ENCODE measurements at places on chromosomes 6 and 20.

DNA sequence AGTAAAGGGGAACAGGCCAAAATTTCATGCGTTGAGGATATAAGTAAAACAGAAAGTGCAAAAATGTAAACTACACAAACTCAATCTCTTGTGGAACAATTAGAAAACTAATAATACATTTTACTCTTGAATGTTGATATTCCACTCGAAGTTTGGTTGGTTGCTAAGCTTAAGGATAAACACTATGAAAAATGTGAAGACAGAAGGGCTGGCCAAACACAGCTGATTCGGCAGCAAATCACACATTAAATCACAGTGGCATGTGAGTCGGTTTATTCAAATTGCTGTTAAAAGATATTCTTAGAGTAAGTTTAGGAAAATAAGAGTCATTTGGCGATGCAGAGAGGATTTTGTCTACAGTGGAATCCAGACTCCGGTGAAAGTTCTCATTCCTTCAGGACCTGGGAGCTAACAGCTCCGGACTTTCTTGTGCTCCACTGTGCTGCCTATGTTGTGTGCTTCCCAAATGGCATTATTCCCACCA, 1.4 kb upstream of the EPM2A start:
- no peak for DNase-seq

GRCh38 chr6:32184084-32184640, at the start of gene AGER:
Gene AGER (minus strand): TSS chr6:32184253. CDS start chr6:32184222, 31 bp downstream.
- DNase-seq: no peak

- no peak for DNase-seq
Observed at GRCh38 chr20:46089167-46089416, 670 bp downstream of the NCOA5 start.

DNA sequence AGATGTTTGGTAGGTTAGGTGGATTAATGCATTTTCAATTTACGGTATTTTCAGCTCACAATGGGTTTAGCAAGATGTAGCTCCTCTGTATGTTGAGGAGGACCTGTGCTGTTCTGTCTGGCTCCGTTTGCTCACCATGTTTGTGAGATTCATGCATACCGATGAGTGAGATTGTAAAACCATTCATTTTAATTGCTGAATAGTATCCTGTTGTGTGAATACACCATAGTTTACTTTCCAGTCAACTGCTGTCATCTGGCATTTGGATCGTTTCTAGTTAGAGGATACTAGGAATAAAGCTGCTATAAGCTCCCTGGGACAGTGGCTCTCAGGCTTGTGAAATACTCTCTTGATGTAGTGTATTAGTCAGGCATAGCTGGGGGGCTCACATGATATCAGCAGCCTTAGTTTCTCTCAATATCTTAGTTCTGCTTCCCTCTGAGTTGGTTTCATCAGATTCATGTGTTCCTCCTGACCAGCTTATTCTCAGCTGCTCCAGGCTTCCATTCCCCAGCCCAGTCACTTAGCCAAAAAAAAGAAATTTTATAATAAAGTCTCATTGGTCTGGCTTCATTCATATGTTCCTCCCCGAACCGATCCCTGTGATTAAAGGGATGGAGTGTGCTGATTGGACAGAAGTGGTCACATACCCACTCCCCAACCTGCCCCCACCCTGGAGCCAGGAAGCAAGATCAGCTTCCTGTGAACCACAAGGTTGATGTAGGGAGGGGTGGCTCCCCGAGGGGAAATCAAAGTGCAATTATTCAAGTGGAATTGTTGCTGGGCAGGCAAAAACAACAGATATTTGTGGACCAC, 10.9 kb upstream of the B4GALT5 start:
- DNase-seq: no peak

GRCh38 chr6:26183237-26183580, 96.0 kb downstream of the HFE start:
- no peak for DNase-seq

DNA sequence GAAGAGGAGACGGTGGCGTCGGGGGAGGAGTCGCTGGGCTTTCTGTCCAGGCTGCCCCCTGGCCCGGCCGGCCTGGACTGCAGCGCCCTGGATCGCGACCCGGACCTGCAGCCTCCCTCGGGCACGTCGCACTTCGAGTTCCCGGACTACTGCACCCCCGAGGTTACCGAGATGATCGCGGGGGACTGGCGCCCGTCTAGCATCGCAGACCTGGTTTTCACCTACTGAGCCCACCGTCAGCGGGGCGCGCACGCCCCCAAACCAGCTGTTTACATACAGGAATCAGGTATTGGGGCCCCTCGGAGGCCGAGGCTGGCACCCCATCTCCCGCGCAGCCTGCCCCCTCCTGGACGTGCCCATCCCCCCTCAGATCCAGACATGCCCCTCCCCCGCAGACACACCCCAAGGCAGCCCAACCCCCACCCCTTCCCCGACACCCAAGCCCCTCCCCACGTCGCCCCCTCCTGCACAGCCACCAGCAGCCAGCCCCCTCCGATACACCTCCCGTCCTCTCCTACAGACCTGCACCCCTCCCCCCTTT, 1.4 kb downstream of the SOX12 start:
- no peak for DNase-seq

- DNase-seq: no peak
Observed at GRCh38 chr20:11204926-11205768, 531.3 kb upstream of the JAG1 start.

DNA sequence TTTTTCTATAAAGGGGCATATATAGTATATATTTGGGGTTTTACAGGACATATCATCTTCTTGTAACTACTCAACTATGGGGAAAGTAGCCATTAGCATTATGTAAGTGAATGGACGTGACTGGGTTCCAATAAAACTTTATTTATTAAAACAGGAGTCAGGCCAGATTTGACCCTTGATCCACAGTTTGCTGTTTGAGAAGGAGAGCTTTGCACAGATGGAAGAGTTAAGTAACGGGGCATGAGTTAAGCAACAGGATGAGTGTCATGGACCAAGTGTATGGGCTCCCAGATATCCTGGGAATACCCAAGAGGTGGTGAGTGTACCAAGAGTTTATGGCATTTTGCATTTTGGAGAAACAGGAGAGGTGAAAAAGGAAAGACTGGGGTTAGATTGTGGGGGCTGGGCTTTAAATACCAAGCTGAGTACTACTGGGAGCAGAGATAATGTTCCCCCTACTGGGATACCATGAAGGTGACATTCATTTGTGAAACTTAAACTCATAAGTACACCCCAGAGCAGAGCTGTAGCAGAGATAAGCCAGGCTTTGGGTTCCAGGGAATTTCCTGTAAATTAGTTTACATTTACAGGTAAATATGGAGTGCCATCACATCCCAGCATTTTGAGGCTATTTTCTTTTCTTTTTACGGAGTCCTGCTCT, 18.5 kb upstream of the SCUBE3 start:
- no peak for DNase-seq

DNA sequence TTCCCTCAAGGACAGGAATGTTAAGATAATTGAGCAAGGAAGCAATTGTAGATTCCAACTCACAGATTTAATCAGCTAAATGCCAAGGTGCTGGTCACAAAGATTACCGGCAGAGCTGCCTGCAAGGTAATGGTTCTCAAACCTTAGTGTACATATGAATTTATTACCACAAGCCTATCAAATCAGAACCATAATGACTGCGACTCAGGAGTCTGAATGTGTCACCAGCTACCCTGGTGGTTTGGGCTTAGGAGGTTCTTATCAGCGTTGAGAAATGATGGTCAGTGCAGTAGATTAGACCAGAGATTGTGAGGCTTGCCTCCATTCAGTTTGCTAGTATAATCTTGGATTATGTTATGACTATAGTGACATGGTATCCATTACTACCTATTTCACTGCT, 78.9 kb downstream of the MTFR2 start:
- DNase-seq: no peak

DNA sequence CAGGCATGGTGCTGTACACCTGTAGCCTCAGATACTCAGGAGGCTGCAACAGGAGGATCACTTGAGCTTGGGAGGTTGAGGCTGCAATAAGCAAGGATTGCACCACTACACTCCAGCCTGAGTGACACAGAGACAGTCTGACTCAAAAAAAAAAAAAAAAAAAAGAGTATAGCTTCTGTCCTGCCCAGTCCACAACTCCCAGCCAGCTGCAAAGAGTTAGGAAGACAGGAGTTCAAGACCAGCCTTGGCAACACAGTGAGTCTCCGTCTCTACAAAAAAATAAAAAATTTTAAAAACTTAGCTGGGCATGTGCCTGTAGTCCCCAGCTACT, 28.3 kb upstream of the TLDC2 start:
- no peak for DNase-seq

DNA sequence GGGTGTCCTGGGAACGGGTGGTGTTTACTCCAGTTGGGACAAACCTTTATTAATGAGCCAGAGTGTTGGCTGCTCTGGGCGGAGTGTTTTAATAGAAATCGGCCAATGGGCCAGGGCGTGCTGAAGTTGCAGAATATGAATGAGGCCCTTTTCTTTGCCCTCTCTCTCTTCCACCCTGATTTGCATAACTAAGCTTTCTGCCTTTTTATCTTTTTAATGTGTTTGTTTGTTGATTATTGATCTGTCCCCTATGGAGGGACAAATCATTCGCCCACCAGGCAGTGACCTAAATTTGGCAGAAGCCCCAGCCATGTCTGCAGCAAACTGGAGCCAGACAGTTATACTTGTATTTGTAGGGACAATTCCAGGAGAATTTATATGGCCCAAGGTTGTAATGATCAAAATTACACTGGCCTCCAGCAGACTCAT, 420.9 kb downstream of the PREX1 start:
- no peak for DNase-seq

DNA sequence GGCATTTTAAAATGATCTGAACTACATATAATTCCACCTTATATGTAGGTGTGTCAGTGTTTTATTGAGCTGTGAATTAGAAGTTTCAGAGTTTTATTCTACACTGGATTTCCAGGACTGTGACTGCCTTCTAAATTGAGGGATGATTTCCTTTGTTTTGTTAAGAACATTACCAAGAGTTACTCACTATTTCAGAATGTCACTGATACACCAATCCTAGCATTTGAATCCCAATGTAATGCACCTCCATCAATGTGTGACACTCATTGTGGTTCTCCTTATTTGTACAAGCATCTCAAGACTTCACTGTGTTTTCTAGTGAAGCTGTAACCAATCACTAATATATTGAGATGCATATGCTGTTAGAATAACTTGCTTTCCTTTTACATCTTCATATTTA, 86.8 kb downstream of the PLCB1 start:
- no peak for DNase-seq

DNA sequence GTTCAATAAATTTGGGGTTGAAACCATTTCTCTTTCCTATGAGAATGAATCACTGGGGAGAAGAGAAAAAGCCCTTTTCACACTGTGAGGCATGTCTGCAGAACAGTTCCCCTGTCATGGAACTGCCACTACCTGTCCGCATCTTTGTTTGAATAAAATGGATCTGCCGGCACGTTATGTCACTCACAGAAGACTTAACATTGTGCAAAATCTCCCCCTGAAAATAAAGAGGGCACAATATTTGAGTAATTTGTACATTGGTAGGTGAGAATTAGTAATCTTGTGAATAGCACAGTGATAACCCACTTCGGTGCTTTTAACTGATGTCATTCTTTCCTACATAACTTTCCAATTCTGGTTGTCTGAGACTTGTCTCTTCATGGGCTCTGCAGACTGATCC, 804.0 kb downstream of the C6orf118 start:
- no peak for DNase-seq

DNA sequence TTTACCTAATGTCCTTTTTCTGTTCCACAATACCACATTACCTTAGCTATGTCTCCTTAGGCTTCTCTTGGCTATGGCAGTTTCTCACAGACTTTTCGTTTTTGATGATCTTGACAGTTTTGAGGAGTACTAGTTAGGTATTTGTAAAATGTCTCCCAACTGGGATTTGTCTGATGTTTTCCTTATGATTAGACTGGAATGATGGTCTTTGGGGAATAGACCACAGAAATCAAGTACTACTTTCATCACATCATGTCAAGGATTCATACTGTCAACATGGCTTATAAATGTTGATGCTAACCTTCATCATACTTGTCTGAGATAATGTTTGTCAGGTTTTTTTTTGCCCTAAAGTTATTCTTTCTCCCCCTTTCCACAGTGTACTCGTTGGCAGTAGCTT, 78.2 kb upstream of the FOXO3 start:
- DNase-seq: no peak

DNA sequence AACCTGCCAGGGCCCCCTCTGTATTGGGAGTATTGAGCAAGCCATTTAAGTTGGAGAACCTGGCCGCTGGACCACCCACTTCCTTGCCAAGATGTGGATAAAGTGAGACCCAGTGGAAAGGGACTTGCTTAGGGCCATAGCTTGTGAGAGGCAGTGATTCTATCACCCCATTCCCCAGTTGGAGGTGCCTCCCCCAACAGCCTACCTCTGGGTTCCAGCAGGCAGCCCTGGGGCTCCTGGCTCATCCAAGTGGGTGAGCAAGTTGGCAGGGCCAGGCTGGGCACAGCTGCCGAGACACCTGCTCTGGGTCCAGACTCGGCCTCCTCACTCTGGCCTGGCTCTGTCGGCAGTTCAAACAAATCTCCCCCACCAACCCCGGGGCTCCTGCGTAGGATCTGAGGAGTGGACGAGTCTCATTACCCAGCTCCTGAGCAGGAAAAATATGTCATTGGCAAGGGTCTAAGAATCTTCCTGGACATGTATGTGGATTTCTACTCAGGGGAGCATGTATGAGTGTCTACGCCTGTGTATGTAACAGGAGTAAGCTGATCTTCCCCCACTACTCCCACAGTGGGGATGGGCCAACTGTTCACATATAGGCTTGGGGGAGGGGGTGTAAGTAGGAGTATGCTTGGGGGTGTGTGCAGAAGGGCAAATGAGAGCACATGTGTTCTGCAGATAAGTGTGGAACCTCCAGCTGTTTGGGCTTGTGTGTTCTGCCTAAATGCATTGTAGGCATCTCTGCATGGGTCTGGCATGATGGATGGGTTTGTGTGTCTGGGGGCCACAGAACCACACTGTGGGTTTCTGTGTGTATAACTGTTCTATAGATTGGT, 1.9 kb downstream of the ID1 start:
- no peak for DNase-seq

- no peak for DNase-seq
Observed at GRCh38 chr6:152458648-152459644, 178.2 kb downstream of the SYNE1 start.

DNA sequence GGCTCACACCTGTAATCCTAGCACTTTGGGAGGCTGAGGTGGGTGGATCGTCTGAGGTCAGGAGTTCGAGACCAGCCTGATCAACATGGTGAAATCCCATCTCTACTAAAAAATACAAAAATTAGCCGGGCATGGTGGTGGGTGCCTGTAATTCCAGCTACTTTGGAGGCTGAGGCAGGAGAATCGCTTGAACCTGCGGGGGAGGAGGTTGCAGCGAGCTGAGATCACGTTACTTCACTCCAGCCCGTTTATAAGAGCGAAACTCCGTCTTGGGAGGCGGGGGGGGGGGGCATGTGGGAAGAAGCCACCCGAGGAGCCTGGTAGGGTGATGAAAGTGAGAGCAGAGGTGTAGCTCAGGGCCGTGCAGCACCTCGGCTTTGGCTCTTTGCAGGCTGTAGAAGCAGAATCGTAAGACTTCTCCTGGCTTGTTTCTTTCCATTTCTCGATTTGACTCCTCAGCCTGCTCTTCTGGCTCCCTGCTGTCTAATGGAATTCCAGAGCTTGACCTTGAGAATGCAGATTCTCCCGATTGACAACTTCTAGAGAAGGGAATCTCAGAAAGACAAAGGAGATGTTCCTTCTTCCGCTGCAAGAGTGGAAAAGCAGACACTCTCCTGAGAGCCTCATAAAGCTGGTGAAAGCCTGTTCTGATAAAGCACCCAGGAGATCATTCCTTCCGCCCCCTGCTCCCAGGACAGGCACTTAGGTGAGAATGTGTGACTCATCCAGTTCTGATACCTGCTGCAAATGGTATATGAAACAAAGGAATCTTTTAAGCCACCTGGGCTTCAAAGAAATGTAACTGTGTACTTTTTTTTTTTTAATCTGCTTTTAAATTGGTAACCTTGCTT, 26.0 kb upstream of the PPP1R16B start:
- no peak for DNase-seq

Measured in SIG-M5 (cell line).